ENCODE measurements at places on chromosomes 7 and 10. TPM values are rescaled to one million over a fixed set of nuclear protein-coding genes. Genes with fewer than 3 reads are reported as not detected.

GRCh38 chr10:77463967-77464745 lies 173.5 kb downstream of the KCNMA1 start:
- DNase-seq = no peak

SYNPO2L gene
- 0.13 TPM for total RNA-seq

GRCh38 chr10:5387169-5387568 lies 17.5 kb downstream of the TUBAL3 start:
- no peak for DNase-seq

DNA sequence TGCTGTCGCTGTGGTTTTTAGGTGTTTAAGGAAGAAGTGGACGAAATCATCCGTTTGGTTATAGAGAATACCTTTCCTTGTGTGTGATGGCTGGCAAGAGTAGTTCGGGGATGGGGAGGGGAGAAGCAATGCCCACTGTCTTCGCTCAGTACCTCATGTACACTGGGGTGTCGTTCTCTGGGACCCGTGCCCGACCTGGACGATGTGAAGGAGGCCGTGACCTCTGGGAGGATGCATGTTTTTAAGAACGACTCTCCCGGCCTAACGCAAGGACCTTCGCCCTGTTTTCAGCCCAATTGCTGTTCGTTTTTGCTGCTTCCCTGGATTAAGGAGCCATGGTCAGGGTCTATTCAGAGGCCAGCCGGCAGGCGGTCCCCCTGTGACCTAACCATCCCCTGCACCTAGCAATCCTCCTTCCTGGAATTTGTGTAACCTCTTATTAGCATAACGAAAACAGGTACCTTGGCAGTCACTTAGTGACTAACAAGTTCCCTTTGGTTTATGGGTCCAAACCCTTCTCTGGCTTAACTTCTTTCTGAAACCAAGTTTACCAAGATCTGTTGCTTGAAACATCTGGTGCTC lies 1.3 kb downstream of the NFE2L3 start:
- no peak for DNase-seq

- no peak for DNase-seq
Observed at GRCh38 chr10:35384265-35384868, 48.1 kb downstream of the CCNY start.

- peak; percentile 74 for DNase-seq
Observed at GRCh38 chr10:21336476-21337170, 188.9 kb downstream of the SKIDA1 start.

HOXA11 gene
- 0.81 TPM for total RNA-seq

DNA sequence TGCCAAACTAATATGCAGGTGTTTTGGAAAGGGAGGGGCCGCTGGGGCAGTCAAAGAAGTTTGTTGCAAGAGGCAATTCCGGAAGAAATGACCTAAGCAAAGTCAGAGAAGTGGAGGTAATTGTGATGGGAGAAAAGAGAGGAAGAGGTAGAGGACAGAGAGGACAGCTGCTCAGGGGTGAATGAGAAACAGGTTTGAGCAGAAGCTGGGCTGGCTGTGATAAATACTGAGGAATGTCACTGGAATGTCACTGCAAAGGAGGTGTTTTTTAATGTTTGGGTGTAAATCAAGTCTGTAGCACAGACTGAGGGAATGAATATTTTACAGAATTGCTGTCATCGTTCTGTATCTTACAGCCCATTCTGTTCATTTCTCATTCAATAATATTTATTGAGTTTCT lies 207.2 kb downstream of the DPP6 start:
- no peak for DNase-seq

GRCh38 chr7:47148536-47149207 lies 433.2 kb downstream of the TNS3 start:
- DNase-seq = no peak

GRCh38 chr10:78691301-78692030 lies 377.3 kb upstream of the ZMIZ1 start:
- DNase-seq = no peak

CALML3 gene
- total RNA-seq = not detected

DNA sequence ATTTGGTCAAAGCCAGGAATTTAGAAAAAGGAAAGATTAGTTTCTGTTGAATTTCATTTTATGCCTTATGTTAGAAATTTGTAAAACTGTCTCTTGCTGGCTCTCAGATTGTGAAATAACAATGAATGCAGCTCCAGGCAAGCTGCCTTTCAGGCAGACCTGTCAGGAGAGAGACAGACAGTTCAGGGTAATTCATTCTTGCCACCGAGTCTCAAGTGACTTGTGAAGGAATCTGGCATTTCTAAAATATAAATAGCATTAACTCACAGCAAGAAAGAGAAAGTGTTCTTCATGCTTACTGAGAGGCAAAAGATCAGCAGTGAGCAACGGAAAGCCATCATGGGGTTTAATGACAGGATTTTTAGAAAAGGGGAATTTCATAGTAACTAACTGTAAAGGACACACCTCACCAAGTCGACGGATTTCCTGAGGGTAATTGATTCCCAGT lies 442.3 kb upstream of the AKR1E2 start:
- DNase-seq = no peak

DNA sequence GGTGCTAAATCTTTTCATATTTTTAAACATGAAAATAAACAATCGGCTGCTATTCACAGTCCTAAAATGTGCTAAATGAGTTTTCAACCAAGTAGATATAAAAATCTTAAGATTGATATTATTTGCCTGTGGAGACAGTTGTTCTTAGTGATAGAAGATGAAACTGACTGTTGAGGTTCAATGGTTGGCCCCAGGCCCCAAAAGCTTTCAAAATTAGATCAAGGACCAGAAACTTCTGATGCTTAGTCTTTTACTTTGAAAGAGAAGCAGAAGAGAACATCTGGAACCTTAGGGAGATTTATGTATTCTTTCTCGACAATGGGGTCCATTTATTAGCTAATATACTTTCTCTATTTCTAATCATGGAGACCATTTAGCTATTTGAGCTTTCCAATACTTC lies 155.8 kb downstream of the REEP3 start:
- DNase-seq = no peak

GRCh38 chr10:126496771-126497545 lies 108.7 kb upstream of the ADAM12 start:
- DNase-seq = no peak

DNA sequence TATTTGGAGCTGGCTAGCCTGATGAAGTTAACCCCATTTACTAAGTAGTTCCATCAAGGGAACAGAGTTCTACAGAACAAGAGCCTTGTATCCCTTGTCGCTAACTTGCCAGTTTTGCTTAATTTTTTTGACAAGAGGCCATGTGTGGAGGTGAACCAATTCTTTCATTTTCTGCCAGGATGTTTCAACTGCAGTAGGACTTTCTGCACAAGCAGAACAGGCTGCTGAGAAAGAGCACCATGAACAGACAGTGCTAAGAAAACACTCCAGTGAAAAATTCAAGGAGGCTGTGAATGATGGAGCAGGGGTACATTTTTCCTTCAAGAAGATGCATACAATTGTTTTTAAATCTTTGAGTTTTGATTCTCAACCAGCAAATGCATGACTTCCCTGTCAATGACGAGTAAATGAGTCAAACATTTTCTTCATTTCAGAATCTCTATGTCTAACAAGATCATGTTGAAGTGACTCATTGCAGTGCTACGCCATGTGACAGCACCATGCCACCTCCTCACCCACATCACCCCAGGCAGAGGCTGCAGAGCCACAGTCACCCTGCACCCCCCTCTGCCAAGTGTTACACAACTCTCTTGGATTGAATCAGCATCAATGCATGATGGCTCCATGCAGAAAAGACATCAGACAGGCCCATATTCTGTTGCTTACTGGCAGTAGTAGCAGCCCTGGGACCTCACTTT lies 193.1 kb downstream of the COBL start:
- DNase-seq = no peak

TAS2R3 gene
- total RNA-seq = 3.1 TPM

DNA sequence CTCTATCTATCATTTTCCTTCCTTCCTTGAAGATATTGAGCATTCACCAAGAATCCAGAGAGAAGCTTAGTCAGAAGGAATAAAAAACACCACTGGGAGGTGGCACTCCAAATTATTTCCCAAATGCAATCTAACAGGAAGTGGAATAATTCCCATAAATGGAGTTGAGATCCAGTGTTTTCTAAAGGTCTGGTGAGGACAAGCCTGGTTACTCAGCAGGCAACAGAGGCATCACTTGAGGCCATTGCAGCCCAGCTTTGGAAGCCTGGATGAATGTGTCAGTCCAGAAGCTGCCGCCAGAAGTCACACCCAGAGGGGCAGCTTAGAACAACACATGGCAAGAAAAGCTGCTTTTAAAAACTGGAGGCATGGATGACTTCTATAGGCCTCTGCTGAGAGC lies 288.9 kb upstream of the KLF6 start:
- DNase-seq = peak; percentile 82

DNA sequence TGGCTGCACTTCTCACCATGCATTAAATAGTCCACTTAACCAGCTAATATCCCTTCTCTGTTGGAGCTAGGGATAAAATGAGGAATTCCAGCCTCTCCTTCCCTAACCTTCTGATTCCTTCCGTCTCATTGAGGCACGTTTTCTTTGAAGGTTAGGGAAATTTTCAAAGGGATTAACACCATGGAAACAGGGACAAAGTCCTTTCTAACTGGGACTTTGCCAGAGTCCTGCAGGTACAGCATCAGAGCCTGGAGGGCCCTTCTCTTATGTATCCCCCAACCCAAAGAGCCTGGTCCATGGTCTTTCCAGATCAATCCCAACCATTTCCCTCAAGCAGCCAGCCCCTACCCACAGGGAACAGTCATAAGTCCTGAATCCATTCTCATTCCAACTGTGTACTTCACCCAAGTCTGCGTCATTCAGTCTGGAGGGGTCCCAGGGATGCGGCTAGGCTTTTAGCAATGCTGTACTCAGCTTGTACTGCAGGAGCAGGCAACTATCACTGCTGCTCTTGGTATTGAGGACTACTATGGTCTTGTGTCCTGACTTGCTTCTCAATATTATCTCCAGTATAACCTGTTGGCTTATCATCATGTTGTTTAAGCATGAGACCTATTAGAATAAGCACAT lies 34.6 kb upstream of the CROT start:
- no peak for DNase-seq

AKR1C8 gene
- total RNA-seq = 0.30 TPM

DNA sequence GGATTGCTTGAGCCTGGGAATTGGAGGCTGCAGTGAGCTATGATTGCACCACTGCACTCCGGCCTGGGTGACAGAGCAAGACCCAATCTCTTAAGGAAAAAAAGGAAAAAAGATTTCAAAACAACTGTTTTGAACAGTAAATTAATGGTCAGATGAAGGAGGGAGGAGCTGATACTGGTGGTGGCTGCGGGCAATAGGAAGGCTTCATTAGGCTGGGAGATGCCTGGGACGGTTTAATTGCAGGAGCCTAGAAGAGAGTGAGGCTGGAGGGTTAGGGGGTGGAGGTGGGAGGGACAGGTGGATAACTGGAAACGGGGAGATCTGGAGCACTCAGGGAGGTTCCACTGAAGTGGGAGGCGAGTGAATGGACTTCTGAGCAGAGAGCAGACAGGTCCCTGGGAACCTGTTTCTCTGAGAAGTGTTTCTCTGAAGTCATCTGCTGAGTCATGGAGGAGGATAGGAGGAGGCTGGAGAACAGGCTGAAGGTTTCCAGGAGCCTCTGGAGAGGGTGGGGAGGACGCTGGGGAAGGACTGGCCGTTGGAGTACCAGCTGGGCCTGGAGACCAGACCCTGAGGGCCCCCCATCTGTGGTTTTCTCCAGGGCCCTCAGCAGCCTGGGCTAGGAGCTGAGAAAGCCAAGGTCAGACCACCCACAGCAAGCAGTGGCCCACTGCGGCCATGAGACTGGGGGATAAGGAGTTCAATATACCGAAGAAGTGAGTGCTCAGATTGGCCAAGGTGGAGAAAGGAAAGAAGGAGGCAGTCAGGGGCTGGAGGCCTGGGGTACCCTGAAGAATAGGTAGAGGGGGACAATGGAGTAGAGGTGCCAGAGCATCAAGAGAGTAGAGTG lies 14.4 kb upstream of the YWHAG start:
- peak; percentile 16 for DNase-seq

GRCh38 chr10:48517911-48518811 lies 86.7 kb downstream of the ARHGAP22 start:
- no peak for DNase-seq

- DNase-seq = no peak
Observed at GRCh38 chr7:107069457-107069856, 25.0 kb downstream of the PRKAR2B start.

GRCh38 chr7:47561715-47562446 lies 20.0 kb downstream of the TNS3 start:
- DNase-seq = no peak

DNA sequence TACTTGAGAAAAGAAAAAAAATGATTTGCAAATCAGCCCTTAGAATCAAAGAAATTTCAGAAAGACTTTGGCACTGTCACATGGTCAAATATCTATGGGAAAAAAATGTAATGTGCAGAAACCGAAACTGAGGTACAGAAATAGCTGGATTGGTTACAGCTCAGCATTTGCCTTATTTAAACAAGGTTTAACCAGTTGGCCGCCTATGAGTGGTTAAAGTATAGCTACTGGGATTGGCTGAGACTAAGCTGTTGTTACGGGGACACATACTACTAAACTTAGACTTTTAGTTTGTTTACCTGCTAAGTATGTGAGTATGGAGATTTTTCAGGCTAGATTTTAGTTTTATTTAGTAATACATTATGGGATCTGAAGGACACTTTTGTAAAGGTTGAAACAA lies 38.6 kb downstream of the SFTPD start:
- no peak for DNase-seq
